ENCODE measurements at places on chromosomes 2 and 18.

- DNase-seq = no peak
Observed at GRCh38 chr2:10584242-10584753, 105.5 kb downstream of the NOL10 start.

GRCh38 chr2:75528221-75528977 lies 32.3 kb downstream of the EVA1A start:
- DNase-seq = no peak

DNA sequence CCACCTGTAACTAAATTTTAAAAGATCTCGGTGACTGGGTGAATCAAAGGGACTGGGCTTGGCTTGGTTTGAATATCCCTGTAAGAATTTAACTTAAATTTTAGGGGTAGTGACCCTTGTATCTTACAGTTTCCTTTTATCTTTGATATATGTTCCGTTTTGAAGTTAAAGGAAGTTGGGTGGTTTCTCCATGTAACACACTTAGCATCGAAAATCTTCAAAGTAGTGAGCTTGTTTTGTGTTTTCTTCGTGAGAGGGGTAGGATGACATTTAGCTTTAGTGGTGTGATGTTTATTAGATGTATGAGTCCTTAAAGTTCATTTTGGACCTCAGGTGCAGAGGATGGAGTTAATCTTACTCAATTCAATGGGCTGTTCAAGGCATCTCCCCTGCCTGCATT lies 1.6 kb downstream of the WDR7 start:
- DNase-seq = no peak

- no peak for DNase-seq
Observed at GRCh38 chr18:78241535-78242253, 737.9 kb upstream of the SALL3 start.

GRCh38 chr2:24351981-24352380 lies 8.4 kb downstream of the ITSN2 start:
- no peak for DNase-seq

- no peak for DNase-seq
Observed at GRCh38 chr2:2899826-2900225, 477.8 kb downstream of the EIPR1 start.

GRCh38 chr18:69934601-69935265 lies 12.9 kb downstream of the CD226 start:
- DNase-seq = no peak

GRCh38 chr18:75937306-75937705 lies 509.8 kb upstream of the SMIM21 start:
- DNase-seq = no peak

DNA sequence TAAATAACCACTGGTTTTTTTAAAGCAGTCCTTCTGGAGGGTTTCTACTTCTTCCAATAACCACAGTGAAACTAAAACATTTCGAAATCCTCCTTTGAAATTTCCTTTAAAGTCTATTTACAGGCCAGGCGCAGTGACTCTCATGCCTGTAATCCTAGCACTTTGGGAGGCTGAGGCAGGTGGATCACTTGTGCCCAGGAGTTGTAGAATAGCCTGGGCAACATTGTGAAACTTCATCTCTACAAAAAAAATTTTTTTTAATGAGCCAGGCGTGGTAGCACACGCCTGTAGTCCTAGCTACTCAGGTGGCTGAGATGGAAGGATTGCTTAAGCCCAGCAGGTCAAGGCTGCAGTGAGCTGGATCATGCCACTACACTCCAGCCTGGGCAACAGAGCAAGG lies 15.2 kb downstream of the KIDINS220 start:
- no peak for DNase-seq

DNA sequence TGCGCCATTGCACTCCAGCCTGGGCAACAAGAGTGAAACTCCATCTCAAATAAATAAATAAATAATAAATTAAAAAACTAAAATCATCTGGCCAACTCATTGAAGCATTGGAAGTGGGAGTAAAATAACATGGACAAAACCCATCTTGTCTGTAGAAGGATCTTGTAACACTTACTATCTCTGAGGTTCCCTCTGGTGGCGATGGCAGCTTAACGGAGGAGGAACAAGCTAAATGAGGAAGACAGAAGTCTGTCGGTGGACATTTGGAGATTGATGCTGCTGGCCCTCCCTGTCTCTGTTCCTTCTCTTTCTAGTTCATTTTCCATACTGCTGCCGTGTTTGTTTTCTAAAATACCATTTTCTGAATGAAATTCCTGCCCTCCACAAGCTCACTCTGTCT lies 43.4 kb downstream of the ZCCHC2 start:
- DNase-seq = no peak

DNA sequence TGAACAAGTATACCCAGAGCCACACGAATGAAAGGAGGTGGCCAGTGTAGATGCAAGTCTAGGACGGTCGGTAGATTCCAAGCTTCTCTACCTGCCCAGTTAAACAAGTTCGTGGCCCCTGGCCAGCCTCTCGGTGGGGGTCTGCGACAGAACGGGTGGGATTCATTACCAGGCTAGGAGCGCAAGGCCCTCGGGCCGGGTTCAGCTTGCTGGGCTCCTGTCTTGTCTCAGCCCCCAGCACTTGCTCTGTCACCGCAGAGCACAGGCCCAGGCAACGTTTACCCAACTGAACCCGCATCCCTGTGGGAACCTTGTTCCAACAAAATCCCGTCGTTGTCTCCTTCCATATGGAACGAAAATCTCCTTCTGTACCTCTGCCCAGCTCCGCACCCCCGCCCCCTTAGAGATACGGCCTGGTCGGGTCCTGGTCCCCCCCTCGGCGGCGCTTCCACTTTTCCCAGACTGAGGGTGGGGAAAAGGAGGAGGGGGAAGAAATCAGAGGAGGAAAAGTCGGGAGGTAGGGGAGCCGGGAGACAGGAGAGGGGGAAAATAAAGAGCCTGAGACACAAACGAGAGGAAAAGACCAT lies 1.9 kb upstream of the EMX1 start:
- no peak for DNase-seq

All from activated CD8-positive, alpha-beta T cell treated with anti-CD3 and anti-CD28 coated beads, Interleukin-2, amount 10 ng/mL, durations not matched to agents 7 days and 5 days (primary cell).